GM13976 (cell line): ENCODE measurements at places on chromosomes 12 and 14.
A peak's percentile ranks its signal among the peaks of the same experiment; 100 is the strongest.

DNA sequence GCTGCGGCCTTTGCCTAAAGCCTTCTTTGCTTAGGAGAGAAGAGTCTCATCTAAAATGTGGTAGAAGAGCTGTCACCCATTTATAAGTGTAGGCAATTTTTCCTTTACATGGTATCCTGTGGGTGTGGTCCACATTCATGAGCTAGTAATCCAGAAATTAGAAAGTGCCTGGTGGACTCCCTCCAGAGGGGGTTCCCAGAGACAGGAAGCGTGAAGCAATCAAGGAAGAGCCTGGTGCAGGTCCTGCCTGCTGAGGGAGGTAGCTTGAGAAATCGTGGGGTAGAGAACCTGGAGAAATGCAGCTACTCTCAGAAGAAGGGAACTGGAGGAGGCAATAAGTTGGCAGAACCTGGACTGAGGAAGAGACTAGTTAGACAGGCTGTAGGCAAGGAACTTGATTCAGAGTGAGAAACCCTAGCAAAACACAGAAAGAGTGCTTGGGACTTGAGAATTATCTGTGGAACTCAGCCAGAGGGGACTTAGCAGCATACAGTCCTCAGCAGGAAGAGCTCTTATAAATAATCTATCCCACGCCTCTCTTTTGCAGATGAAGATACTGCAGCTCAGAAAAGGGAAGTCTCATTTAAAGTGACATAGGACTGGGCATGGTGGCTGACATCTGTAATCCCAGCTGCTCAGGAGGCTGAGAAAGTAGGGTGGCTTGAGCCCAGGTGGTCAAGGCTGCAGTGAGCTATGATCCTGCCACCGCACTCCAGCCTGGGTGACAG is 182.4 kb upstream of the CCND2 start:
- no peak for DNase-seq

GRCh38 chr12:69068448-69068847 is 135.5 kb upstream of the CPM start:
- no peak for DNase-seq

DNA sequence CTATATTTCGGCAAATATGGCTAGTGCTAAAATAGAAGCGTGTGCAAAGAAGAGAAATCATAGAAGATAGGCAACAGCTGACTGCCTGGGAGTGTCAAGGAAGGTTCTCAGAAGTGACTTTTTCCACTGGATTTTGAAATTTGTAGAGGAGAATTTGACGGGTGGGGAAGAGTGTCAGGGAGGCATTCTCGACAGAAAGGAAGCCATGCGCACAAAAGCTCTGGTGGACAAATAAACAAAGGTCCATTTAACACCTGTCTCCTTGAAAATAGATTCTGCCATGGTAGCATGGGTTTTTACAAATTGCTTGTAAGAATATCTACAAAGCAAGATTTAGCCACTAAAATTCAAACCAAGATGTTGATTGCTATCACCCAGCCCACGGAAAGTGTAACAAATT is 1081.5 kb downstream of the GALC start:
- DNase-seq = no peak

DNA sequence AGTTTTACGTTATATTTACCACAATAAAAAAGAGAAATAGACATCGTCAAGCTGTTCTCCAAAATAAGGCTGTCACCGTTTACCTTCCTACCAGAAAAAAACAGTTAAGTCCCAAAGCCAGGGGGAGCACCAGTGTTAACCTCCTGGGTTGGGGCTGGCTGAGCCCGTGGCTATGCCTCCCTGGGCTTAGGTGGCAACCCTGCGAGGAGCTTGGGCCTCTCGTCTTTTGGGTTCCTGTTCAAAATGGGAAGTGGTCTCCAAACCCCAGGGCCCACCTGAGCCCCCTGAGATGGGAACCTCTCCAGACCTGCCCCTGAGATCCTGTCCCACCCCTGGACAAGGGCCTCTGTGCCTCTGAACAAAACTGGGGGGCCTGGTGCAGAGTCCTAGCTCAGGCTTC is 22.9 kb downstream of the PACS2 start:
- no peak for DNase-seq

GRCh38 chr12:11666131-11667050 is 16.9 kb downstream of the ETV6 start:
- no peak for DNase-seq

DNA sequence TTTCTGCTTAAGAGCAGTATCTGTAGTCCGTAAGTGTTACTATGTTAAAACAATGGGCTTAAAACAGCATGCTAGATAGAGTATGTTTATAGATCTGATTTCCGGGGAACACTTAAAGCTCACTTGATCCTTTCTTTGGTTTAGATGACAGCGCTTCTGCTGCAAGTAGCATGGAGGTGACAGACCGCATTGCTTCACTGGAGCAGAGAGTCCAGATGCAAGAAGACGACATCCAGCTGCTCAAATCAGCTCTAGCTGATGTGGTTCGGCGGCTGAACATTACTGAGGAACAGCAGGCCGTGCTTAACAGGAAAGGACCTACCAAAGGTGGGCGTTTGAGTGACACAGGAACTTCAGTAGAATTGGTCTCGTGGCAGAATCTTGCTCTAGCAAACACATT is 57.5 kb downstream of the EML1 start:
- DNase-seq = no peak

GRCh38 chr14:104504172-104504735 is 75.3 kb upstream of the C14orf180 start:
- DNase-seq = no peak

GRCh38 chr14:88879022-88879421 is 54.6 kb downstream of the TTC8 start:
- DNase-seq = no peak

DNA sequence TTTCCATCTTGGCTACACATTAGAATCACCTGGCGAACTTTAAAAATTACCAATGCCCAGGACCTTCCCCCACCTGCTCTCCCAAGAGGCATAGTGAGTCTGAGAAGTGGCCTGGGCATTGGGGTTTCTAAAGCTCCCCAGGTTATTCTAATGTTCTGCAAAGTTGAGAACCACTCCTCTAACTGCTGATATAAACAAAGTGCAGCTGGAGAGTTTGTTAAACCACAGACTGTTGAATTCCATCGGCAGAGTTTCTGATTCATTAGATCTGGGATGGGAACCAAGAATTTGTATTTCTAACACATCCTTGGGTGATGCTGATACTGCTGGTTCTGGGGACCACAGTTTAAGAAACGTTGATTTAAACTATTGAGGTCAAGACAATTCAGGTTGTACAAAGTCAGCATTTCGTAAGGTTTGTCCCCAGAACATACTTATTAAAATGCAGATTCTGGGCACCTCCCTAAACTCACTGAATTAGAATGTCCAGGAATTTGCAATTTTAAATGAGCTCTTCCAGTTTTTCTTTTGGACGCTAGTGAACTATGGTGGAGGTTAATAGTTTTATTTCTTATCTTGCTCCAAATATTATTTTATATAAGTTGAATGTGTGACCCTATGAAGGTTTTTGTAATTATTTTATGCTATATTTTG is 309.1 kb downstream of the NRXN3 start:
- DNase-seq = no peak

- no peak for DNase-seq
Measured at GRCh38 chr14:75933712-75934296, 48.0 kb downstream of the TGFB3 start.

GRCh38 chr14:93329965-93330608 is 2.7 kb downstream of the BTBD7 start:
- DNase-seq = no peak

GRCh38 chr14:64879635-64880220 is at the start of gene SPTB:
Gene SPTB (minus strand): TSS chr14:64879907. CDS start chr14:64823094, 56,813 bp downstream.
- peak; percentile 80 for DNase-seq

DNA sequence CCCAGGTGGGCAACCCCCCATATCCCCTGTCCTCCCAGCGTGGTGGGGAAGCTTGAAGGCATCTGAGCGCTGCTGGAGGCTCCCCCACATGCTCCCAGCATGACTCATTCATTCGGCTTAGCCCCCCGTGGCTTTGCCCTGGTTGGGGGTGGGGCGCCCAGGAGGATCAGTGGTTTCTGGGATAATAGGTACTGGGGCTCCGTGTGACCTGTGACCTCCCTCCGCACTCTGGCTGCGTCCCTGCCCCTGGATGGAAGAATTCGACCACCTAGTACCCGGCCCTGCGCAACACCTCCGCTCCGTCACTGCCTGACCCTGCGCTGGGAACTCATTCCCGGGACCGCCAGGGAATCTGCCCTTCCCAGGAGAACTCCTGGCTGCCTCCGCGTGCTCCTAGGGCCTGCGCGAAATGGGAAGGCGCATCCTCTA is 120.1 kb downstream of the AACS start:
- DNase-seq = no peak

DNA sequence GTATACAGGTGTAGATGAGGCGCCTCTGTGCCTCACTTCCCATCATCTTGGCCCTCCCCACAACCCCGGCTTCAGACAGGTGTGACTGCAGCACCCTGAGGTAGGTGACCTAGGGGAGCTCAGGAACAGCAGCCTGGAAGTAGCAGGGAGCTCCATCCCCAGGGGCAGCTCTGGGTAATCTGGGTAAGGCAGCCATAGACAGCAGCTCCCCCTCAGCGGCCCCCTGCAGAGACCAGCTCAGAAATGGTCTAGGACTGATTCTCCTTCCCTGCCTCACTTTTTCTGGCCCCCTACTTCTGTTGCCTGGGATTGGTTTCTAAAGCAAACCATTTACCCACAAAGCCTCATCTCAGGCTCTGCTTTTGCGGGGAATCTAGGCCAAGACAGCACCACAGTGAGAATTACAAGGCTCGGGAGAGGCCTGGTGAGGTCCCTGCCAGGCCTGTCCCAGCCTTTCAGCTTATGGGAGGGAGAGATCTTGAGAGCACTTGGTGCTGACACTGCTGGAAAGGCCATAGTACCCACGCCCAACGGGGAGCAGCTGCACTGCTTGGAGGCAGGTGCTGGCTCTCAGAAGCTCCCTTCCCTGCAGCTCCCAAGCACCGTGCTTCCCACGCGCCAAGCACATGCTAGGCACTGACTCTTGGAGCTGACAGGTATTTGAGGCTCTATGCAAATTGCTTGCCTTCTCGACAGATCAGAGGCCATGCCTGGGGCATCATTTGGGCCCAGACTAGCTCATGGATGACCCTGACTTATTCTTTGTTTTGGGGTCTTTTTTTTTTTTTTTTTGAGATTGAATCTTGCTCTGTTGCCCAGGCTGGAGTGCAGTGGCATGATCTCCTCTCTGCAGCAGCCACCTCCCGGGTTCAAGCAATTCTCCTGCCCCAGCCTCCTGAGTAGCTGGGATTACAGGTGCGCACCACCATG is 45.1 kb upstream of the TRAF3 start:
- DNase-seq = no peak

GRCh38 chr12:101327546-101327945 is 47.6 kb downstream of the UTP20 start:
- DNase-seq = no peak

- no peak for DNase-seq
Measured at GRCh38 chr12:122830517-122831214, 4.6 kb upstream of the HIP1R start.

DNA sequence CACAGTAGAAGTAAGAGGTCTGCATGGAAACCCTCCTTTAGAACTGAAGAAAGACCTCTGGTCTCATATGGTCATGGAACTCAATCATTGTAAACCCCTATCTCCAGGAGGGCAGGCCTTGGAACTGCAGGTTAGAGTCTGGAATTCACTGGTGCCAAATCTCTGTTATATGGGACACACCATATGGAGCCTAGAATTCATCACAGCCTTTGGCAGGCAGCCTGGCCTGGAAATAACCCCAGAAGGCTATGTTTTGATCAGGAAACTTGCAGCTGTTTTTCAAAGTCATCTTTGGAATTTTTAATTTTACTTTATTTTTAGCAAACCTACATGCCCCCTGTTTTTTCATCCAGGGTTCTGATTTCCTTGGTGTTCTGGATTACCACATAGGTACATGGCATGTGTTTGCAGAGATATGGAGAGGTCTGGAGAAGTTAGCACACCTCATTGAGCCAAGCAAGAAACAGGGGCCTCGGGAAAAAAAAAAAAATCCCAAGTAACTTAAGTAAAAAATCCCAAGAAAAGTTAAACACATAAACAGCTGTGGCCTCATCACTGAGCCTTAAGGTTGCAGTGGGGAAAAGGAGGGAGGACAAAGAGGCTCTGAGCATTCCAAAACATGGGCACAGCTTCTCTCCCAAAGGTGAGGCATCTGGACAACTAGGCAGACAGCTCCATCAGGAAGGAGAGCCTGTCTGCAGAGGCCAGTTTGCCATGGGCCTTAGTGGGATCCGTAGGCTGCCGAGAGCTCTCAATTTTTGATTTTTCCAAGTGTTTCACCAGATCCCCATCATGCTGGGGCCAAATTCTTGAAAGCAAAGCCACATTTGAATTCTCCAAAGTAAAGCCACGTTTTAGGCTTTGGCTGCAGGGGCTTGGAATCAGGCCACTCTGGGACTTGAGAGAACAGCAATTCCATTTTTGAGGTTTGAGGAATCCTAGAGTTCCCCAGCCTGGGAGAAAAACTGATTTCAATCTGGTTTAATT is 339.6 kb upstream of the TBX3 start:
- no peak for DNase-seq

DNA sequence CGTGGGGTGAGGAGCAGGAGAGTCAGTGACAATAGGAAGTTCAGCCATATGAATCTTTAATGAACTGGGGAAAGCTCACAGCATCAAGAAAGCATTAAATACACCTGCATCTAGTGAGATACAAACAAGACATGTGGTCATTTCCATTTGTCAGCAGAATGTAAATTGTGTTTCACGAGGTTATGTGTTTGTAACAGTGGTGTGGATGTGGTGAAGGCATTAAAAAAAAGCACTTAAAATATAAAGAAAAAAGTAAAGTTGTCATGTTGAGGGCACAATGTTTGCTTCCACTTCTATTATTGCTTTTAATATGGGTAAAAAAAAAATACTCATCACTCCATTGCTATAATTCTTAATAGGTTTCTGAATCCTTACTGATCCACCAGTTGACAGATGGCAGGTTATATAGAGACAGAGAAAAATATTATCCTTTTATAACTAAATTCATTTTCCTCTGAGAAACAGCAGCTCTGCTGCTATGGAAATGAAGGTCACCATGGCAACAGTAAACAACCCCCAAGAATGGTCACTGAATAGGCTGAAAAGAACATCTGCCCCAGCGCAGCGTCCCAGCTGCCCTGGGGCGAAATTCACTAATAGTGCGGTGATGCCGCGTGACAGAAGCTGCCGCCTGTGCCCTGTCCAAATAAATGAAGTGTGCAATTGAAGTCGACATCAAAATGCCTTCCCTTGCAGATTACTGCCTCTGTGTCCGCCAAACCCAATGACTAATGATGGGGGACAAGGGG is 226.1 kb downstream of the FOXN3 start:
- no peak for DNase-seq

DNA sequence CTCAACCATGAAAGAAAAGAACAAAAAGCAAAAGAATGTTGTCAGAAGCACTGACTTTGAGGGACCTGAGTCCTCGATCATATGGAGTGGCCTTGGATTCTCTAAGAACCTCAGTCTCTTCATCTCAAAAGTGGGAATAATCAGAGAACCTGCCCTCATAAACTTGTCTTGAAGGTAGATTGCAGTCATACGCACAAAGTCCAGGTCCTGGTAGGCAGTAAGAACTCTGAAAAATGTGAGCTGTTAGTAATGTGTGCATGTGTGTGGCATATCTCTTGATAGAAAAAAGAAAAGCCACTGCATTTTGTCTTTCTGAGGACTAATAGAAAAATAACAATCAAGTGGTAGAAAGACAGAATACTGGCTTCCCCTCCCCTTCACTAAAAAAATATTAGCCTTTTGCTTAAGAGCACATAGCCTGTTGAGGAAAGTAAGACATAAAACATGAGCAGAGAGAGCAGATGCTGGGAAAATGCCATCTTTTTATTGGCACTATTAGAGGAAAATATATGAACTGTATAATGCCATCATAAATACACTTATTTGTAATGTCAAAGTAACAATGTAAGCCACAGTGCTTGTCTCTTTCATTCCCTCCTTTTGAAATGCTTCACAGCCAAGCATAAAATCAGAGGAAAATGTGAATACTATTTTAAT is 205.1 kb upstream of the TBX3 start:
- DNase-seq = no peak
